ENCODE measurements at places on chromosomes 12 and 14. TPM values are rescaled to one million over a fixed set of nuclear protein-coding genes. Genes with fewer than 3 reads are reported as not detected.

The CDKN1B gene
- 52.5 TPM for total RNA-seq

DNA sequence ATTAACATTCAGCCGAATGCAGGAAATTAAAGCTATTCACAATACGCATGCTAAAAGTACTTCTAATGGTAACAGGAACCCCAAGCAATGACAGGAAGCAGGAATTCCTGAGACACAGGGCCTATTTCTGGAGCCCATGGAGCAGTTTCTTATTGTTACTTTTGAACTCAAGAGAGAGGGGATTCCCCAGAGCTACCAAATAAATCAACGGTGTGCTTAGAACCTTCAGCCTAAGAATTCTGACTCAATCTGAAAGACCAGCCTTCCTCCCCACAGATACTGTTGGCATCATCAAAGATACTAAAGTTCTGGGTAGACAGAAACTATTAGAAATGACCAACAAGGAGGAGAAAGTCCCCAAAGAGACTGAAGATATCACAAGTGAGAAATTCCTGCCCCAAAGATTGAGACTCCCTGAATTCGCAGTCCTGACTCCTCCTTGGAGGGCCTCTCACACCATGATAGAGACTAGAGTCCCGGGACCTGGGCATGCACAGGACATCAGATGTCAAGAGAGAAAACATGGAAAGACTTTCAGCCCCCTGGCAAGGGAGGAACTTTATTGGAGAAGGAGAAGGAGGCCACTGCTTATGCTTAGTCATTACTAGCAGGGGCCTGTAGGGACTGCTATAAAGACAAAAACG lies 32.7 kb downstream of the RTRAF start:
- peaks cover 7% of the 10 kb centered on the region for H3K4me1 ChIP-seq
- H3K36me3 ChIP-seq, result peaks cover 48% of the 10 kb centered on the region
- H3K4me3 ChIP-seq, result no peak overlapping the region
- no peak overlapping the region for H3K27ac ChIP-seq

- H3K4me1 ChIP-seq, result peaks cover 9% of the 10 kb centered on the region
- no peaks in the 10 kb centered on the region for H3K36me3 ChIP-seq
- H3K27ac ChIP-seq, result peak overlapping the region; percentile 74
- no peaks in the 10 kb centered on the region for H3K27me3 ChIP-seq
Measured at GRCh38 chr12:122471324-122472226, 29.2 kb downstream of the ZCCHC8 start.

The TRMT5 gene
- 10.7 TPM for total RNA-seq

The SOAT2 gene
- total RNA-seq, result not detected

DNA sequence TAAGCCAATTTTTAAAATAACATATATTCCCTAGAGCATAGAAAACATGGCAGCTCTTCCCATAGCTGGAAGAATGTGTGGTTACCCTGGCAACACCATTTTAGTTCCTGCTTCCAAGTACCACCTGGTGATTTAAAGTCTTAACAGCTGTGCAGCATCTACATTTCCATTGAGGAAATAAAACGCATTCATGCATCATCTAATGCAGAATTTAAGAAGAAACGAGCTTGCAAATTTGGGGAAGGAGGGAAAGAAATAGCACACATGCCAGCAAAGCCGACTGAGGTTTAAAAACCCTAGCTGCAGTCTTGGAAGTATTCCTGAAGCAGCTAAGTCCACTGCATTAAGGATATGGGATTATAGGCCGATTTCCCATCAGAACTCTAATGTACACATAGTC lies 22.8 kb upstream of the SLC38A2 start:
- no peak for DNase-seq
- H3K4me1 ChIP-seq, result peaks cover 7% of the 10 kb centered on the region
- H3K27ac ChIP-seq, result no peak overlapping the region
- H3K36me3 ChIP-seq, result no peaks in the 10 kb centered on the region

DNA sequence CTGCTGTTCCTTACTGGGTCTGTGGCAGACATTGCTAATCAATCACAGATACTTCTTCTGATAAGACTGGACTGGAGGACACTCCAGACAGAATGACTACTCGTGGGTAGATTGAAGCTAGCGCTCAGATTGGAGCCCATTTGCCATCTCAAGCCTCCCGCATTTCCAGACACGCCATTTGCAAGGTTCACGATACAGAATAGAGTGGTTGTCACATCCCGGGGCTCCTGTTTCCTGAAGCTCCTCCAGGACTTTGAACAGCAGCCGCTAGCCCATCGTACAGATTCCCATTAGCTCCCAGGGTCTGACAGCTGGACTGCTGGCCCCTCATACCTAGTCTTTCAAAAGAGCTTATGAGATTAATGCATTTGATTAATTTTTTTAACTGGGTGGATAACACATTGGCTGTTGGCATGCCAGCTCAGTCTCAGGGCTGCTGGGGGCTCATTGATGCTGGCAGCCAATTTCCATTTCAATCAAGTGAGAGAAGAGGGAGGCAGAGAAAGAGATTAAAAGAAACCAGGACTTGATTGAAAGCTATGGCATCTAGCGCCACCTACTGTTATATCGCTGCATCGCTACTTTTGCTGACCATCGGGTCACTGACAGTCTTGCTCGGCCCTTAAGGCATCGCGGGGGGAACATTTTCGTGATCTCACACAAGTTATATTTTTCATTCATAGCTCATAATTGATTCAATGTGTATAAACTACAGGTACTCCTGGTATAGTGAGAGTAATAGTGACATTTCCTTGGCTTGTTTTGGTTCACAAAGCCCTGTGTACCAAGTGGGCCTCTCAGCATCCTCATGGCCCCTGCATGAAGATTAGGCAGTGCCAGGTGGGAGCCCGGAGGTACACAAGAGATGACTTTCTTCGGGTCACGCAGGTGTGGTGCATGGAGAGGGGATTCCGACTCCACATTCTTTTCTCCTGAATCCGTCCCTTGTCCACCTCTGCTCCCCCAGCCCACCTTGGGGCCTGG lies 78.6 kb downstream of the CCDC60 start:
- peak overlapping the region; percentile 41 for H3K27ac ChIP-seq
- H3K36me3 ChIP-seq, result no peaks in the 10 kb centered on the region
- H3K27me3 ChIP-seq, result no peaks in the 10 kb centered on the region
- H3K4me3 ChIP-seq, result no peak overlapping the region
- peaks cover 28% of the 10 kb centered on the region for H3K4me1 ChIP-seq

All from sigmoid colon (tissue), 7 donors.